Dorsolateral prefrontal cortex (tissue), 122 donors: ENCODE measurements at places on chromosomes 12 and 14.

GRCh38 chr14:32331206-32331605 lies 2.1 kb downstream of the AKAP6 start:
- DNase-seq: no peak

GRCh38 chr12:52454411-52455201 lies 2.7 kb upstream of the KRT6B start:
- DNase-seq: no peak

- DNase-seq: no peak
Observed at GRCh38 chr14:30996892-30997659, 28.4 kb upstream of the AP4S1 start.

- DNase-seq: no peak
Observed at GRCh38 chr14:102479777-102480176, 29.8 kb downstream of the ANKRD9 start.

DNA sequence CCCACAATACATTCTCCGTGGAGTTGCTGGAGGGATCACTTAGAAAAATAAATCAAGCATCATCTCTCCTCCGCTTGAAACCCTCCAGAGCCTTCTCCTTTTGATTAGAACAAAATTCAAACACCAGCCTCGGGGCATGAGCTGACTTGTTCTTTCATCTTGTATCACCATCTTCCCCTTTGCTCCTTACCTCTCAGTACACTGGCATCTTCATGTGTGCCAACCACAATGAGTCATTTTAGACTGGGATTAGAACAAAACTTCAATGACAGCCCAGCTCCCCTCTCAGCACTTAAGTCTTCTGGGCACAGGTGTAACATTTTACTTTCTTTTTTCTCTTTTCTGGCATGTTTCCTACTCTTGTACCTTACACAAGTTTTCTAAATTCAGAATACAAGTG lies 1159.2 kb upstream of the TMEM132C start:
- DNase-seq: no peak

- DNase-seq: no peak
Observed at GRCh38 chr12:77540097-77540496, 290.6 kb upstream of the NAV3 start.

DNA sequence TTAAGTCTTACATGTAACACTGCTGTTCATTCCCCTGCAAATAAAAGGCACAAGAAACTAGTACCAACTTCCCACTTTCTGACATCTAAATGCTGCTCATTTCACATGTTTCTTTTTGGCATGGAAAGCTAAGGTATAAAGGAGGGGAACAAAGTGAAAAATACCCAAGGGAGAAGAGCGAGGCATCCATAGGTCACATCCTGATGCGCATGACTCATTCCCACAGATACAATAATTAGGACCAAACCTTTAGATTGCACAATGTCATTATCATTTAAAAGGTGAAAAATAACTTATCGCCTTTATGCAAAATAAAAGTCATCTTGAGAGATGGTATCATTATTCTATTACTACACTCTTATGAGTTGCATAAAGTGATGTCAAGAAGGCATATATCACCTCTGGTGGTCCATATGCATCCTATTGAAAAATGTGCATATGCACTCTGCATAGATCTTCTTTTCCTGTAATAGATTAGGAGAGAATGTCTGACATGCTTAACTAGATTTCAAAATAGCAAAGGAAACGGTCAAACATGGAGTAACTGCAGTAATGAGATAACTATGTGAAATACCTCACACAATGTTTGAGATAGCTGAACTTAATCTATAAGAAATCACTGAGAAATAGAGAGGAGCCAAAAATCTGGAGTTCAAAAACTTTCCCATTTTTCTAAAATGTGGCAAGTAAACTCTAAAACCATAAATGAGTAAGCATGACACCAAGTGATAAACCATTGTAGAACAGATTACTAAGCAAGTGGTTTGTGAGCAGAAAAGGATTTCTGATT lies 382.5 kb upstream of the TMTC1 start:
- no peak for DNase-seq

- DNase-seq: no peak
Observed at GRCh38 chr14:94773061-94773648, 3.2 kb upstream of the GSC start.

- DNase-seq: no peak
Observed at GRCh38 chr12:123490089-123490488, 32.1 kb downstream of the SNRNP35 start.
